ENCODE measurements at places on chromosomes 6 and 20.

DNA sequence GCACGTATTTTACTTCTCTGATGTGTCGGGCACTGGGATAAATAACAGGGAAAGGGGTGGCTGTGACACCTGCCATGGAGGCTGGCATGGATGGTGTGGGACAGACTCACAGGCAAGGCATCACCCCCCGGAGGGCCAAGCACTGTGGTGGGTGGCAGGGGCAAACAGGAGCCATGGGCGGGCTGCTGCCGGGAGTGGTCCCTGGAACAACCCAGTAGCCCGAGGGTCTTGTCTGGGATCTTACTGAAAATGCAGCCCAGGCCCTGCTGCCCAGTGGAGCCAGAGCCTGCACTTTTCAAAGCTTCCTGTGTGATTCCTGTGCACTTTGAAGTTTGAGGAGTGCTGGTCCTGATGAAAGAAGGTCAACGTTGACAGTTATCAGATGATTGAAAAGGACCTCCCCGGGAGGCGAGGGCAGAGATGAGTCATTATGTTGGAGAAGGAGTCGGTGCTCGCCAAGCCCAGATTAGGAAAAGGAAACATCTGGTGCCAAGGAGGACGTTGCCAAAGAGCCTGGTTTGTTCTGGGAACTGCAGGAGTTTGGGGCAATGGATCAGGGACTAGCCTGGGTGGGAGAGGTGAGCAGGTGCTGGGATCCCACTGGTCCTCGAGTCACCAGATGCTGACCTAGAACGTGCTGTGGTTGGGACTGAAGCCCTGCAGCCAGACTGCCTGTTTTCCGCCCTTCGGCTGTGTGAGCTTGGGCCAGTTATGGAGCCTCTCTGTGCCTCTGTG, 130.0 kb upstream of the GGTLC1 start:
- no peak for DNase-seq

DNA sequence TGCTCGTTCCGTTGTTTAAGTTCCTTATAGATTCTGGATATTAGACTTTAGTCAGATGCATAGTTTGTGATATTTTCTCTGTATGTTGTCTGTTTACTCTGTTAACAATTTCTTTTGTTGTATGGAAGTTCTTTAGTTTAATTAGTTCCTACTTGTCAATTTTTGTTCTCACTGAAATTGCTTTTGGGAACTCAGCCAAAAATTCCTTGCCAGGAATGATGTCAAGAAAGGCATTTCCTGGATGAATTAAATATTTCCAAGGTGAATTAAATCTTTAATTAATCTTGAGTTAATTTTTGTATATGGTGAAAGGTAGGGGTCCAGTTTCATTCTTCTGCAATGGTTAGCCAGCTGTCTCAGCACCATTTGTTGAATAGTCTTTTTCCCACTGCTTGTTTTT, 406.2 kb upstream of the NOX3 start:
- DNase-seq: no peak

GRCh38 chr6:110328259-110328658, 29.9 kb downstream of the METTL24 start:
- DNase-seq: no peak

- no peak for DNase-seq
Observed at GRCh38 chr6:72321788-72322187, 300.1 kb upstream of the KCNQ5 start.

GRCh38 chr20:43029176-43029575, 160.5 kb downstream of the PTPRT start:
- no peak for DNase-seq

- DNase-seq: no peak
Observed at GRCh38 chr6:149452037-149452939, 32.5 kb downstream of the ZC3H12D start.

DNA sequence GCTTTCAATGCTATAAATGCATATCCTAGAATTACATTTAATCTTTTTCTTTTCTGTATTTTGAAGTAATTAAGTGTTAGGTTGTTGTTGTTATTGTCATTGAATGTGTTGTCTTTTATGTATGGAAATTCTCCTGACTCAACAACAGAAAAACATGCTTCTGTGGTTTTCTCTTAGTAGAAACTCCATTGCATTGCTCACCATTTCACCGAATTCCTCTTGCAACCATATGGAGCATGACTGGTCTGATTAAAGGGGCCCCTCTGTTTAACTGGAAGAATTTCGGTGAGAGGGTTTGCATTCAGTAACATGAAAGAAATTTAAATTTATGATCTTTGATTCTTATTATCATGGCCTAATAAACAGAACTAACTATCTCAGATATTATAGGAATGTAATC, 454.3 kb upstream of the JARID2 start:
- no peak for DNase-seq

DNA sequence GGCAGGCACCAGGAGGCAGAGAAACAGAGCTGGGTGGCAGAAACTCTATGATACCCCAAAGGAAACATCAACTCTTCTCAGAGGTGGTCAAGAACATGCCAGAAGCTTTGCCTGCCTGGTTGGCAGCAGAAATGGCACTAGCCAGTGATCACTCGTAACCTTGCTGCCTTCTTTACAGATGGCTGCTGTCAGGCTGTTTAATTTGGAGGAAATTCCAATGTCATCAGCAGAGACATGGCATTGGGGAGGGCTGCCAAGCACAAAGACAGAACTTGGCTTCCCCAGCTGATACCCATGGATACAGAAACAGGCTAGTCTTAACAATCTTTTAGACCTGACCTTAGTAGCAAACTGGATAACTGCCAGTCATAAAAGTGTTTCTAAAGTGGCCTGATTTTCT, 153.6 kb downstream of the GMPR start:
- DNase-seq: no peak

DNA sequence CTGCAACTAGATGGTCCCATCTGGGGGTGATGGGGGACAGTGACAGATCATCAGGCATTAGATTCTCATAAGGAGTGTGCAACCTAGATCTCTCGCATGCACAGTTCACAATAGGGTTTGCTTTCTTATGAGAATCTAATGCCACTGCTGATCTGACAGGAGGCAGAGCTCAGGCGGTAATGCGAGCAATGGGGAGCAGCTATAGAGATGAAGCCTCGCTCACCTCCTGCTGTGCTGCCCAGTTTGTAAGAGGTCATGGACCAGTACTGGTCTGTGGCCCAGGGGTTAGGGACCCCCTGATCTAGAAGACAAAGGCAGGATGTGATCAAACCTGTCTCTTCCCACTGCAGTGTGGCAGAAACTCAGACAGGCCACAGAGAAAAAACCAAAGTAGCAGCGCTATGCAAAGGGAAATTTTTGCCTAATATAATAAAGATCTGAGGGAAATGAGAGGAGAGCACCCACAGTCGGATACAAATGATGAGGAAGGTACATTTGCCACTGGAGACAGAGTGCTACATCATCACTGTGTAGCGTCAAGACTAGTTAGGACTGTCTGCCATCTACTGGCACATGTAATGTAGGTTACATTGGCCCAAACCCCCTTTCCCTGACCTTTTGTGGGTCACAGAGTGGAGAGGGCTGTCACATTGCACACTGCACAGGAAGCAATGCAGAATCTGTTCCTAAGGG, 4.1 kb upstream of the LY86 start:
- DNase-seq: no peak

DNA sequence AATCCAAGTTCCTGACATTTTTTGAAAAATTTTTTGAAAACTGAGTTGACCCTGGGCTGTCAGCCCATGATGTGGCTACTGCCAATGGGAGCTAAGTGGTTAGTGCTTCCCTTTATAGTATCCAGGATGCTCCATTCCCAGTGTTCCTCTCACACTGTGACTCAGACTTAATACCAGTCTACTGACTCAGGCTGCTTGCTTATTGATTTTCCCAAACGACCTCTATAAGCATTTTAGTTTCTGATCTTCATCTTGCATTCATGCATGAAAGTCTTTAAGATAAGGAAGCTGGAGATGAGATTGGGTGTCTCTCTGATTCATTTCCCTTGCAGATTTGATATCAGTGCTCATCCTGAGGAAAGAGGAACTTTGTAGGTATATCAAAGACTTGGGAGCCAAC, 560.0 kb downstream of the TBC1D32 start:
- no peak for DNase-seq

- DNase-seq: no peak
Observed at GRCh38 chr6:147941143-147941542, 401.5 kb upstream of the SASH1 start.

DNA sequence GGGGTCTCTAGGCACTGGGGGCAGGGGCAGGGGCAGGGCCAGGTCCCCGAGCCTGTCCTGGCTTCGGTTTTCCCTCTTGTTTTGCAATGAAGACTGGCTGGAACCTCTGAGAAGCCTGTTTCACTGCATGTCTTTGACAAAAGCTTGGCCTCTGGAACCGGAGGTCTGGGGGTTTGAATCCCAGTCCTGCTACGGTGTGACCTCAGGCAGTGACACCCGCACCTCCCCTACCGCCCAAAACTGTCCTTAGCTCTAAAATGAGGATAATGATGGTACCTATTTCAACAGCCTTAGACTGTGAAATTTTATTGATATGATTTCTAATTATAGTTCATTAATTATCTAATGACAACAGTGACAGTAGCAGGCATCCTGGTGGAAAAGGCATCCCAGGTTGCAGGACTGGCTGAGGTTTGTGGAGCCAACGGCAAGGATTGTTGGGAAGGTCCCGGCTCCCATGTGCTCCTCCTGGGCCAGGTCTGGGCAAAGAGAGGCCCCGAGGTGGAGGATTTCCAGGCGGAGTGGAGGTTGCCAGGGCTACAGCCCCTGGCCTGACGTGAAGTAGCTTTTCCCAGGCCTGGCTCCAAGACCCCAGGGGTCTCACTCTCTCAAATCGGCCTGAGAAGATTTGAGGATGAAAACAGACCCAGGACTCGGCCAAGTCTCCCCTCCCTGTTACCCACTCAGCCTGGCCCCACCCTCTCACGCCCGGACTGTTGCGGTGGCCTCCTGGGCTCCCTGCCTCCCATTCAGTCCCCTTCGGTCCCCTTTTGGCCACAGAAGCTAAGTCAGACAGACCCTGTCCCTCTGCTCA, 57.9 kb downstream of the SNAI1 start:
- no peak for DNase-seq
